ENCODE measurements at places on chromosomes 2 and 18.

DNA sequence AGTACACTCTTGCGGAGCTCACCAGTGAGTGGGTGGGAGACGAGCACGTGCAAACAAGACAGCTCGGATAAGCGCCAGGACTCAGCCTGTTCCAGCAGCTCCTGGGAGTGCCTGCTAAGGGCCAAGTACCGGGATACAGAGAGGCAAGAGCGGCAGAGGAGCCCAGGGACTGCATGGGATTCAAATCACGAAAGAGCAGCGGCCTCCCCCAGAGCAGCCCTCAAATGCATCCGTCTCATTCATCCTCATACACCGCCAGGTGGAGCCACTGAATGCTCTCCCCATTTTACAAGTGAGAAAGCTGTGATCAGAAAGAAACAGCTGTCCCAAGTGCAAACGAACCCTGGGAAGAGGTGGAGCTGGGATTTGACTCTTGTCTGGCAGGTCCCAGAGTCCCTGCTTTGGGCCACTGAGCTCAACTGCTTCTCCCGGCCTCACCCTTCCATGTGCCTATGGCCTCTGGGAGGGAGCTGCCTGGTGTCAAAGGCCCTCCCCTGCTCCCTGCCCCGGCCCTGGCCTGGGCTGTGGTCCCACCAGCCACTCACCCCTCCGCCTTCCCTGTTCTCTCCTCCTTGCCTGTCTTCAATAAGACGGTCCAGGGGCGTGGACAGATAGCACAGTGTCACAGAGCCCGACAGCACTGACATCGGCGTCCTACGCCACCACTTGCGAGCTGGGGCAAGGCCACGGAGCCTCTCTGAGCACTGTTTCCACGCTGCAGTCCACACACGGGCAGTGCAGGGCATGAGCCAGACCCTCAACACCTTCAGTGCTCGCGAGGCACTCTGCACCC is 72.8 kb upstream of the TAF1B start:
- DNase-seq = peak; percentile 67

DNA sequence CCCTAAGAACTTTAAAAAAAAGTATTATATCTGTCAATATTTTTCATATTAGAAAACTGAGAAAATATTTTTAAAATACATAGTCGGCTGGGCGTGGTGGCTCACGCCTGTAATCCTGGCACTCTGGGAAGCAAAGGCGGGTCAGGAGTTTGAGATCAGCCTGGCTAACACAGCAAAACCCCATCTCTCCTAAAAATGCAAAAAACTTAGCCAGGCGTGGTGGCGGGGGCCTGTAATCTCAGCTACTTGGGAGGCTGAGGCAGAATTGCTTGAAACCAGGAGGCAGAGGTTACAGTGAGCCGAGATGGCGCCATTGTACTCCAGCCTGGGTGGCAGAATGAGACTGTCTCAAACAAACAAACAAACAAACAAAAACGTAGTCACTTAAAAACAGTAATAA is 5.1 kb upstream of the KCMF1 start:
- DNase-seq = no peak

- no peak for DNase-seq
Observed at GRCh38 chr18:56910967-56911366, 235.9 kb upstream of the BOD1L2 start.

DNA sequence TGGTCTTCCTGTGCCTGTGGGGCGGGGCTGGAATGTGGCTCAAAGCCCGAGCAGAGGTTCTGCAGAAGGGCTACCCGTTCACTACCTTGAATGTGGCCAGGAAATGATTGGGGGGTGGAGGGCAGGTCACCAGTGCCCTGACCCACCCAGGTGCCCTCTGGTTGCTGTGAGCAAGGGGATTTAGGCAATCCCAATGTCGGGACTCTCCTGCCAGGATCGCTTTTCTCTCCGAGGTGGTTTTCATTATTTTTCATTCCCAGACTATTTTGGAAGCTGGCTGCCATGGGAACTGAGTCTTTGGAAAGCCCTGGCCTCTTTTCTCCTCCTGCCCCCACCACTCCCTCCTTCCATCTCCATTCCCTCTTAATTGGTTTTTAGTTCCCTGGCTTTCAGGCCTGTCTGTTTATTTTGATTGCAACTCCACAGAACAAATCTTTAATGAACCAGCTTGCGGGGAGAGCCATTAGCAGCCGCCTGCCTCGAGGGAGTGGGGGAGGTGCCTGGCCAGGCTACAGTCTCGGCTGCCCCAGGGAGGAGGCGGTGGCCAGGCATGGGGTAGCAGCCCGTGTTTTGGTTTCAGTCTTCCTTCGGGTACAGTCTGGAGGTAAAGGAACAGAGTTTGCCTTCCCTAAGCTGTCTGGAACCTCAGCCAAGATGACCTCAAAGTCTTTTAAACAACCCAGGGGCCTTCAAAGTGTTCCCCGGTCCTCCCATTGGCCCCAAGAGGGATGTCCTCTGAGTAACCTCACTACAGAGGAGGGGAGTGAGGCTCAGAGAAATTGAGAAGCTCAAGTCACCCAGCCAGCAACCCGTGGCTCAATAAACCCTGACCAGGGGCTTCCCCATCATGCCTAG is 114.4 kb upstream of the HAAO start:
- no peak for DNase-seq

- DNase-seq = no peak
Observed at GRCh38 chr2:10834068-10834655, 21.6 kb upstream of the PDIA6 start.

- no peak for DNase-seq
Observed at GRCh38 chr18:50131591-50131990, 63.4 kb downstream of the MYO5B start.

- no peak for DNase-seq
Observed at GRCh38 chr2:71992036-71992435, 155.6 kb downstream of the CYP26B1 start.

GRCh38 chr2:161102770-161103450 is 57.3 kb upstream of the TANK start:
- peak; percentile 36 for DNase-seq

DNA sequence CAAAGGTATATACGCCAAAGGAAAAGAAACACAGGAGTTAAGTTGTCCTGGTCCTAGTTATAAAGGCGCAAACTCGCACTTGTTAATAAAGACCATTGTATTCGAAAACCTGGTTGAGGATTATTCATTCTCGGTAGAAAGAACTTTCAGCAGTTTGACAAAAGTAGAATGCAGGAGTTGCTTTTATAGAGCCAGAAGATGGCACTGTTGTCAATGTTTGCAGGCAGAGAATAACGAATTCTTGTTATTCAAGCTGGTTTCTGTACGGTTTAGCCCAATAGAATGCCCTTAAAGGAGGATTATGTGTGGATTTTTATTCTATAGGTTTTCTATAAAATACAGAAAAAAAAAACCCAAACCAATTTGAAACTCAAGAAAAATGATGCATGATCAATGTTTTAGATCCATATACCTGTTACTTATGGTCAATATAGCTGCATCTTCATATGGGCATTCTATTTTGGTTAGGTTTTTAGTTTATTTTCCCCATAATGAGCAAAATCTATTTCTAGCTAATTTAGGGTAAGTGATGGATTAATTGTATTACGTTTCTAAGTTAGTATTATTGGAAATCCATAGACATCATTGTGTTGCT is 510.3 kb downstream of the PLCL1 start:
- DNase-seq = peak; percentile 14

DNA sequence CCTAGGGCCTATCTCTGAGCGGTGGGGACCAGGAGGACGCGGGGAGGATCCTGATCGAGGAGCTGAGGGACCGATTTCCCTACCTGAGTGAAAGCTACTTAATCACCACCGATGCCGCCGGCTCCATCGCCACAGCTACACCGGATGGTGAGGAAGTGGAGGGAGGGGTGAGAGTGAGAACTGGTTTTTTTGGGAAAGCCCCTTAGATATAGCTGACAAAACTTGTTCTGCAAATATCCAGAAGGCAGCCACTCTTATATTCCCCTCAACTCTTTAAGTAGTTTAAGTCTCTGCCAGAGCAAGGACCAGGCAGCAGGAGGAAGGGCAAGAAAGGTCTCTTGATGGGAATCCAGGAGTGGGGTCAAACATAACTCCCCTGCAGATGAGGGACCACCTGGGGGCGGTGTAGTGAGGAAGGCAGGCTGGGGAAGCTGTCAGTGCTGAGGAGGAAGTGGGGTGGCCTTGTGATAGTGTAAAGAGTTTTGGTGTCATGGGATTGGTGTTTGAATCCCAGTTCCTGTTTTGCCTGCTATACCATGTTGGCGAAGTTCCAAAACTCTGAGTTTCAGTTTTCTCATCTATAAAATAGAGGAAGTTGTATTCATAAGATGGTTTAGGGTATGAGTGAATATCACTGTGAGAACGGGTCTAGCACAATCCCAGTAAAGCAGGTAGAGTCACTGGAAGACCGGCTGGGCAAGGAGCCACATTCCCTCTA is 3.4 kb downstream of the NAGK start:
- DNase-seq = no peak

- DNase-seq = peak; percentile 42
Observed at GRCh38 chr2:127067620-127068350, 39.2 kb downstream of the BIN1 start.

- no peak for DNase-seq
Observed at GRCh38 chr2:18659915-18660314, 70.5 kb upstream of the NT5C1B start.

DNA sequence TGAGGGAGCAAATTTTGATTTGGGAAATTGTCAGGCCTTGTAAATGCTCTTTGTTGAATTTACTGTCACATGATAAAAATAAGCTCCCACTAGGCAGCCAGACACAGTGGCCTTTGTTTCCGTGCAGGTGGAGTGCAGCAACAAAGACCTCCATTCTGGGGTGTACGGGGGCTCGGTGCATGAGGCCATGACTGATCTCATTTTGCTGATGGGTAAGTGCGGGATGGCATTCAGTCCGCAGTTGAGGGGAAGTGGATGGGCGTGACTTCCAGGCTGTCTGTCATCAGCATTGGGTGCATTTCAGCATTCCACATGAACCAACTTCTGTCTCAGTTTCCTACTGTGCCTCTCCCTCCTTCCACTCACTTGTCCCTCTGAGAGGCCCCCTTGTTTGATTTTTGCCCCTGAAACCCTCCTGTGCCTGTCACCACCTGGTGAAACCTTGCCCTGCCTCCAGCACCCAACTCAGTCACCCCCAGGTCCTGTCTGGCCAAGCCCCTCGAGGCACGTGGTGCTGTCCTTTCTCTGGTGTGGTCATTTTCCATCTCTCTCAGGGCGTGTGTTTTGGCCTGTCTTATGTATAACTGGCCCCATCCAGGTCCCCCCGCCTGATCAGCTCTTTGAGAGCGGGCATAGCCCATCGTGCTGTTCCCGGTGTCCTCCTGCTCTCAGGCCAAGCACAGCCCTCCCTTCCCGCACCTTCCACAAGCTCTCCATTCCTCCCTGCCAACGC is 16.3 kb downstream of the CNDP2 start:
- DNase-seq = no peak
